ENCODE measurements at places on chromosomes 12 and 14. TPM values are rescaled to one million over a fixed set of nuclear protein-coding genes. Genes with fewer than 3 reads are reported as not detected.
A peak's percentile ranks its signal among the peaks of the same experiment; 100 is the strongest.

HOXC10 gene
- not detected for polyA plus RNA-seq

ADSS1 gene
- 1.4 TPM for polyA plus RNA-seq

FAM90A1 gene
- 0.22 TPM for polyA plus RNA-seq

PTGER2 gene
- 114 TPM for polyA plus RNA-seq

PDZRN4 gene
- polyA plus RNA-seq, result not detected

RCOR1 gene
- 1.2 TPM for polyA plus RNA-seq

TSPAN19 gene
- polyA plus RNA-seq, result not detected

SOAT2 gene
- polyA plus RNA-seq, result 0.77 TPM

DPF3 gene
- polyA plus RNA-seq, result 0.52 TPM

DPY19L2 gene
- polyA plus RNA-seq, result 0.72 TPM

SYT1 gene
- not detected for polyA plus RNA-seq

PMCH gene
- not detected for polyA plus RNA-seq

ADAMTS20 gene
- not detected for polyA plus RNA-seq

MSI1 gene
- polyA plus RNA-seq, result not detected

GRCh38 chr12:89080793-89081465 is 271.4 kb downstream of the DUSP6 start:
- DNase-seq, result no peak

GRCh38 chr12:56158926-56159461 is 835 bp downstream of the MYL6 start:
- peak; percentile 31 for DNase-seq

DNA sequence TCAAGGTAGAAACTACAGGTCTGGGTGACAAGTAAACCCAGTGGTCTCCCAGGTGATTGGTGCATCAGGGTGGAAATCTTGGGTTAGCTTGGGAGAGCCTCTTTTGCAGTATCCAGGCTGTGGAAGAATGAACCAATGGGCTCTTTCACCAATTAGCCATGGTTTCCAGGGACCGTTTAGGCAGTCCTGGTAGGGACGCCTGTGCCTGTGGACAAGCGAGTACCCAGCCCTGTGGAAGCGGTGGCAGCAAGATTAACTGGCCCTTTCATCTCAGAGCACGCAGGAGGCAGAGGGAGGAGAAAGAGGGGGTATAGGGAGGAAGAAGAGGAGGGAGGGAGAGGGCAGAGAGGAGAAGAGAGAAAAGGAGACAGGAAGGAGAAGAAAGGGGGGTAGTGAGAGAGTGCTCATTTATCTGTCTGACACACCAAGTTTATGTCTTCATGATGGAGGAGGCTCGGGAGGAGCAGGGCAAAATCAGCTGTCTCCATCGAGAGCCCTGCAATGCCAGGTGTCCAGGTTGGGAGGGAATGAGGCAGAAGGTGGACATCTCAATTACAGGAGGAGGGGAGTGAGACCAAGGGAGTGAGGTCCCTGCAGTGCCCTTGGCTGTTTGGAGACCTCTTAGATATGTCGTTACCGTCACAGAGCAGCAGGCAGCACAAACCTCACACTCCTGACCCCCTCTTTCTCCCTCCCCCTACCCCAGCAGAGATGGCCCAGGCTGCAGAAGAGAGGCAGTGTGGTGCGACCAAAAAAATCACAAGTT is 4.6 kb upstream of the ZDHHC22 start:
- DNase-seq, result no peak

DNA sequence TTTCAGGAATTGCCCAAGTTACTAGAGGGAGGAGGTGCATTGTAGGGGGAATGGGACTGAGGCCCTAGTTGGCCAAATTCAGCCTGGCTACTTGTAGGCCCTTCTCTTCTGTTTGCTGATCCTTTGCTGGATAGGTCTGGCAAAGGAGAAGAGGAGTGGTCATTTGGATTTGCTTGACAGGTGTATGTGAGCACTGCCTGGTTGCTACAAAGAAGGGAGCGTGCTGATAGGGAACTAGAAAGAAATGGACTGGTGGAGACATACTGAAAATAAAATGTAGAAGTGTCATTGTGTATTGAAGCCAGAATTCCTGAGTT is 3.6 kb downstream of the PSMA6 start:
- DNase-seq, result no peak

GRCh38 chr12:3544296-3544965 is 53.4 kb downstream of the PRMT8 start:
- DNase-seq, result no peak

GRCh38 chr12:67241482-67241881 is 27.7 kb upstream of the CAND1 start:
- no peak for DNase-seq

- no peak for DNase-seq
Observed at GRCh38 chr12:51163795-51164194, 9.1 kb downstream of the TFCP2 start.

GRCh38 chr14:94045563-94046345 is 19.6 kb downstream of the OTUB2 start:
- no peak for DNase-seq

DNA sequence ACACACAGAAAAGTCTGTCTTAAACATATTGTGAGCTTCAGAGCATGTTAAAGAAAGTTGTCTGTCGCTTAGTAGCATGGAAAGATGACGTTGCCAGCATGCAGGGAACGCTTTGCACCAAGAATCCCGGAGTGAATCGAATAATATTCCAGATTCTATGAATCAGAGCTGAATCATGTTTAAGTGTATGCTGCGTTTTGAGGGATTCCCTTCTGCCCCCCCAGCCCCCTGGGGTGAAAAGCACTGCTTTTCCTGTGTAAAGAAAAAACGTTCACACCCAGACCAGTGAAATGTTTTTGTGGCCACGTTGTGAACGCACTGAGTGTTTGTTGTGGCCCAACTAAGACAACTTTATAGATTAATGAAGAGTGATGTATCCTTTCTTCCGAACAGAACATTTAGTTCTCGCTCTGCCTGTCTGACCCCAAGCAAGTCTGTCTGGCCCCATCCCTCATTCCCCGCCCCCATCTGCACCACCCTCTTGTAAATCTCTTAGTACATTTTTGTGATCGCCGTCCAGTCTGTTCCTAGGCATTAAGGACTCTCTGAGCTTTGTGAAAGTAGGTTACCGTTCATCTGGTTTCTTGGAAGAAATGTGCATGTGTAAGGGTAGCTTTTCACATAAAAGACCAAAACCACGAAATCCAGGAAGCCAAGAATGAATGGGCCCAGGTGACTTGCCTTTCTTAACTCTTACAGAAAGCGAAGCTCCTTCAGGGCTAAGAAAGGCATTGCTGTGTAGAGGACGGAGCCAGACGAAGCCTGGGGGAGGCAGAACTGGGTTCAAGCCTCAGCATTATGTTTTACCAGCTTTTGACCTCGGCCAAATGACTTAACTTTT is 103.0 kb downstream of the SAMD4A start:
- DNase-seq, result no peak

- no peak for DNase-seq
Observed at GRCh38 chr12:108738170-108738569, 6.9 kb upstream of the CORO1C start.

DNA sequence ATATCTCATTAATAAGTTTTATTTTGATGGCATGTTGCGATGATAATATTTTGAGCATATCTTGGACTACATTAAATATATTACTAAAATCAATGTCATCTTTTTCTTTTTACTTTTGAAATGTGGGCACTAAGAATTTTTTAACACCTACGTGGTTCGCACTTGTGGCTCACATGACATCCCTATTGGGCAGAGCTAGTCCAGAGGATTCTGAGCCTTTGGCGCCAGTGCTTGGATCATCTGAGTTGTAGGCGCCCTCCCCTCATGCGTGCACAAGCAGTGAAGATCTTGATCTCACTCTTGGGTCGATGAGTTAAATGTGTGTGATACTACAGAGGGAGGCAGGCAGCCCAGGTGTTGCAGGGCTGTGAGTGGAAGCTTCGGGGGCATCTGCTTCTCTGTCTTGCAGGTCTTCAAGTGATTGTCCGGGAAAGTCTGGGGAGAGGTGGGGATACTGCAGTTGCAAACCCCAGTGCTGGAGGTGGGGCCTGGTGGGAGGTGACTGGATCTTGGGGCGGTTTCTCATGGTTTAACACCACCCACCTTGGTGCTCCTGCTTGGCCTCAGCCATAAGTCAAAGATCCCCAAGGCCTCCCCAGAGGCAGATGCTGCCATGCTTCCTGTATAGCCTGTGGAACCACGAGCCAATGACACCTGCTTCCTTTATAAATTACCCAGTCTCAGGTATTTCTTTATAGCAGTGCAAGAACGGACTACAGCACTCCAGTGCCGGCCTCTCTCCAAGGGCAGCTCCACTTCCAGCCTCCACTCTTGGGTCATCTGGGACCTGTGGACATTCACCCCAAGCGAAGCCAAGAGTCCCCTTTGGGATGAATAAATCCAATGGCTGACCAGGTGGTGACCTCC is 46.1 kb upstream of the PPP2R5C start:
- no peak for DNase-seq

GRCh38 chr12:66409195-66409871 is 107.0 kb downstream of the HELB start:
- no peak for DNase-seq

- peak; percentile 50 for DNase-seq
Observed at GRCh38 chr12:91778091-91778832, 367.4 kb downstream of the BTG1 start.

DNA sequence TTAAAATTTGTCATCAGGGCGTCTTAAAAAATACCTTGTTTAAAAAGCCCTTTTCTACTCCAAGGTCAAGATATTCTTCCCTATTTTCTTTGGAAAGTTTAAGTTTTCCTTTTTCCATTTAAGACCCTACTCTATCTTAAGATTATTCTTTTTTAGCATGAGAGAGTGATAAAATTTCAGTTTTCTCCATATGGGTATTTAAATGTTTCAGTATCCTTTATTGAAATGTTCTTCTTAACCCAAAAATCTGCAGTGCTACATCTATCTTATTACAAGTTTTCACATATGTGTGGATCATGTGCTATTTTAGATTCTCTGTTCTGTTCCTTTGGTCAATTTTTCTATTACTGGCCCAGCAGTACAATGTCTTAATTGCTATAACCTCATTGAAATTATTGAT is 202.2 kb downstream of the TTC6 start:
- DNase-seq, result no peak

- peak; percentile 38 for DNase-seq
Observed at GRCh38 chr12:49827401-49828099, 663 bp downstream of the NCKAP5L start.

DNA sequence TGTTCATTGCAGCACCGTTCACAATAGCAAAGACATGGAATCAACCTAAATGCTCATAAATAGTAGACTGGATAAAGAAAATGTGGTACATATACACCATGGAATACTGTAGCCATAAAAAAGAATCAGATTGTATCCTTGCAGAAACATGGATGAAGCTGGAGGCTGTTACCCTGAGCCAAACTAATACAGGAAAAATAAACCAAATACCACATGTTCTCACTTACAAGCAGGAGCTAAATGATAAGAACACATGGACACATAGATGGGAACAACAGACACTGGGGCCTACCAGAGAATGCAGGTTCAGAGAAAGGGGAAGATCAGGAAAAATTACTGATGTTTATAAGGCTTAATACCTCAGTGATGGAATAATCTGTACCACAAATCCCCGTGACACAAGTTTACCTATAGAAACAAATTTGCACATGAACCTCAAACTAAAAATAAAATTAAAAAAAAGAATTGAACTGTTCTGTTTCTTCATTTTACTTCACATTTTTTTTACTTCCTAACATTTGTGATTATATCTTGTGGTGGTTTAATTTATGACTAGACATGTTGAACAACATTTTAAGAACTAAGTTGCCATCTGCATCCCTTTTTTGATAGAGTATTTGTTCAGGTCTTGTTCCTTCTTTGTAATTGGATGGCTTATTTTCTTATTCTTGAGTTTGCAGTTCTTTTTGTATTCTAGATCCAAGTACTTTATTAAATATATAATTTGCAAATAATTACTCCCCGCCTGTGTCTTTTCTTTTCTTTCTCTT is 835.2 kb downstream of the FSCB start:
- no peak for DNase-seq

- no peak for DNase-seq
Observed at GRCh38 chr14:68471964-68472508, 320.8 kb downstream of the ZFP36L1 start.

- no peak for DNase-seq
Observed at GRCh38 chr12:20415028-20415427, 46.7 kb downstream of the PDE3A start.

DNA sequence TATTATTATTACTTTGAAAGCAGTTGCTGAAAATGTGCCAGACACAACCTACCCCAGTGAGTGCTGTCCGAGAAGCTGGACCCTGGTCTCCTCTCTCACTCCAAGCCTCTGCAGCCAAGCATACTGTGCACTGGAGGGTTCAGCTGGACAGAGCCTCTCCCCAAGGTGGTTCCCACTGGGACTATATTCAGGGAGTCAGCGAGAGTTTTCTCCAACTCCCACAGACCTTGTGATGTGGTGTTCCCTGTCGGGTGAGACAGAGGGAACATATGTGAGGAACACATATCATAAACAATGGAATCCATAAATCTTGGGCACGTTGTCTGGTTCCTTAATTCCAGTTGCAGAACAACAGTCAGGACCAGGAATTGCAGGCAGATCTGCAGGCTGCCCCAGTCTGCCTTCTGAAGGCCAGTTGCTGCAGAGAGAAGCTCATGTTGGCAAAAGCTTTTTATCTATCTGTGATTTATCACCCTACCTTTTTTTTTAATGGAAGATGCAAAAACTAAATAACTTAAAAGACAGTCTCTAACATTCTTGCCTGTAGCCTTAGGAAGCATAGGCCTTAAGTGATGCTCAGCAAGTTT is 619.8 kb upstream of the TBX3 start:
- no peak for DNase-seq

DNA sequence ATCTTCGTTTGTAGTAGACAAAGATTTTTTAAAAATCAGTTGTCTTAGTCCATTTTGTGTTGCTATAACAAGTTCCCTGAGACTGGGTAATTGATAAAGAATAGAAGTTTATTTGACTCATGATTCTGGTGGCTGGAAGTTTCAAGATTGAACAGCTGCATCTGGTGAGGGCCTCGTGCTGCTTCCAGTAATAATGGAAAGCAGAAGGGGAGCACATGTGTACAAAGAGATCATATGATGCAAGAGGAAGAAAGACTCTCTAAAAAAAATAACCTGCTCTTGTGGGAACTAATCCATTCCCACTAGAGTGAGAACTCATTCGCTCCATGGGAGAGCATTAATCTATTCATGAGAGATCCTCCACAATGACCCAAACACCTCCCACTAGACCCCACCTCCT is 24.8 kb downstream of the MUCL1 start:
- no peak for DNase-seq

DNA sequence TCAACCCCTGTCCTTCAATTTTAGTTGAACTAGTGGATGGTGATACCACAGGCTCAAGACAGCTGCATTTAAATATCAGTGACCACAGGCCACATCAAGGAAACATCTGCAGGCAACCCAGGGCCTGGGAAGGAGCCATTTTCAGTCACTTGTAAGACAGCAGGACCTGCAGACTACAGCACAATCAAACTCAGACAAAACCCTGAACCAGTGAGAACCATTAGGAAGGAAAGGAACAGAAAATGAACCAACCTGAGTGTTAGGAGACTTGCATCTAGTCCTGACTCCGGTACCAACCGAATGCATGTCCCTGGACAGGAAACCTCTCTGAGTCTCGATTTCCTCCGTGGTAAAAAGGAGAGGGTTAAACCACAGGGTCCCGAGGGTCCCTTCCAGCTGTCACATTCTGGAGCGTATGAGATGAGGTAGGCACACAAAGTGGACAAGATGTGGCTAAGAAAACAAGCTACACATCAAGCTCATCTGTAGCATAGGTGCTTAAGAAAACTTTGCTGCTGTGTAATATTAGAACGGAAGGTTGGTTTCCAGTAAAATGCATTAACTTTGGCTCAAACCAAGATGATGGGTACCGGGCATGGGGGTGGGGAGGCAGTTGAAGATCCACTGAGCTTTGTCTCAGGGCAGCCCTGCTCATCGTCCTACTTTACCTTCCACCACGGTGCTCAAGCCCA is 1.6 kb upstream of the CDKN1B start:
- DNase-seq, result no peak

Measured in naive thymus-derived CD8-positive, alpha-beta T cell (primary cell).